Activated CD8-positive, alpha-beta memory T cell treated with anti-CD3 and anti-CD28 coated beads for 4 hours (primary cell): ENCODE measurements at places on chromosomes 3 and 15.

DNA sequence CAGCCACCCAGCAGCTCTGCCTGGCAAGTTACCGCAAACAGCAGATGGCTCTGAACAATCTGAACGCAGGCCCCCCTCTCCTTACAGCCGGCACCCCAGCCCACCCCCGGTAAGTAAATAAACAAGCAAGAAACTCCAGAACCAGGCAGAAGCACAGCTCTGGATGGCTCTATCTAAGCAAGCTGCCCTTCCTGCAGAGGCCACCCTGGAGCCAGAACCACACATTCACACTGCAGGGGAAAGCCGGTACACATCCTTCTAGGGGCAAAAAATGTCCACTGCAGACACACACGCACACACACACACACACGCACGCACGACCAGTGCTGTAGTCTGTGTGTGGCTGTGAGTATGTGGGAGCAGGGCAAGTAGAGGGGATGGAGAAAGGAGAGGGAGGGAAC lies 63.9 kb downstream of the ADCY5 start:
- no peak for DNase-seq

GRCh38 chr15:40871749-40872617 lies 2.1 kb downstream of the RHOV start:
- DNase-seq = no peak

DNA sequence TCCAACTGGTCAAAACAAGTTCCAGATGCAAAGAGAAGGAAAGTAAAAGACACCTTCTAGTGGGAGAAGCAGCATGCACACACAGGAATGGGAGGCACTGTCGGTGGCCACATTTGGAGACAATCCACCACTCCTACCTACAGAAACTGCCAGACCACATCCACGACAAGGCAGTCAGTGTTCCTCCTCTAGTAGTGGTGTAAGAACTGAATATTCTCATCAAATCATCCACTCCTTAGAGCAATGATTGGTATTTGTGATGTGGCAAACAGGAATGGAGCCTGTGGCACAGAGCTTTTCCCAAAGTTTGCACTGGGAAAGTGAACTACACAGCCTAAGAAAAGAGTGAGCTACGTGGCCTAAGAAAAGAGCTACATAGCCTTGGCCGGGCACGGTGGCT lies 5.1 kb upstream of the SPINT1 start:
- DNase-seq = no peak

DNA sequence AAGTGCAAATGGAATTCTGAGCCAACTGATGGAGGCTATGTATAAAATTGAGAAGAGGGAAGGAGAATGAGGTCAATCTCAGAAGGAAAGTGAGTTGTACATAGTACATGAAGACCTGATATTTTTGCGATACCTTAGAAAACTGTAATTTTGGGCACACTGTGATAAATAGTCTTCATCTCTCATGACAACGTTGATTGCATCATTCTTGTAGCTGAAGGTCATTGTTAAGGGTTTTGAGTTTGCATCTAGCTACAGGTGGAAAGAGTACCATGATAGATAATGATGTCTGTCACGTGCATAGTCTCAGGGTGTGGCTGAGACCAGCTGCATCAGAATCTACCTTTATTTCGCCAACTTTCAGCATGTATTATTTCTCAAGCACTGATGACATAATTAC lies 435.4 kb upstream of the MDFIC2 start:
- DNase-seq = no peak

DNA sequence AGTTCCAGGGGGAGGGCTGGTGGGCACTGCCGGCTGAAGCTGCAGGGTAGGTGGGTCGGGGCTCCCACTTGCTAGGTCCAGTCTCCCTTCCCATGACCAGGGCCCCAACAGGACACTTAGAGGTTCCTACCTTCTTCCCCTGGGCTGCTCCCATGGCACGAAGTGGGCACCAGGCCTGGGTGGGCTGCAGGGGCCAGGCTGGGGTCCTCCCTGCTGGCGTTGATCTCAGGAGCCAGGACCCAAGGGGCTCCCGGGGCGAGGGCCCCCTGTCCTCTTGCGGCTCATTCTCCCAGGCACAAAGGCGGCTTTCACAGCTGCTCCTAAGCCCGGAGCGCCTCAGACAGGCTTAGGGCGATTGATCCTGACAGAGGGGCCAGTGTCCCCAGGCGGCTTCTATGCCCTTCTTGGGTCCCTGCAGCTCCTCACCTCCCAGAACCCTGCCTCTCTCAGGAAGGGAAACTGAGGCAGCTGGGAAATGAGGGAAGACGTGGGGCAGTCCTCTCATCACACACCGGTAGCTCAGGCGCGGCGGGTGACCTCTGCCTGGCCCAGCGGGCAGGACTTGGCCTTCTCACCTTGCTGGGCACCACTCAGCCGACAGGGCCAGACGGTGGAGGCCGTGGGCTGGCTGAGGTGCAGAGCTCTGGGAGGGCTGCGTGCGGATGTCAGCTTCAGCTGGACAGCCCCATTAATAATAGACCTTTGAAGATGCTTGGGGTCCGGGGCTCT lies 39.6 kb downstream of the FAM3D start:
- DNase-seq = no peak

GRCh38 chr15:82750831-82751180 lies 41.1 kb upstream of the AP3B2 start:
- no peak for DNase-seq

GRCh38 chr15:70128414-70129140 lies 30.9 kb upstream of the TLE3 start:
- no peak for DNase-seq

DNA sequence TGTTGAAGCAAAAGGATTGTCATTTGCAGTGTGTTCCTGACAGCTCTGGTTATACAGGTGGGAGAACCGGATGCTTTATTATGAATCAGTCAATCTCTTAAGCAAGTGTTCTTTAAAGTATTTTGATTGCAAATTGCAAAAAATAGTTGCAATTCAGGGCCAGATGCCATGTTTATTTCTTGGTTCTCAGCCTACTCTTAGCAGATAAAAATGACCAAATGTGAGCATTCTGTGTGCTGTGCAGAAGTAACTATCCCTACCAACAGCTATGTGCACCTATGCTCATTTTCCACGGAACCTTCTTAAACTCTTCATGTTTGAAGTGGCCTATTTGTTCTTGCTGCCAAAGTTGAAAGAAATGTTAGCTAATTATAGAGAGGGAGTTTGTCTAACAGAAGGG lies 262.3 kb upstream of the RASGRP1 start:
- DNase-seq = no peak

- DNase-seq = no peak
Observed at GRCh38 chr3:13513913-13514517, 33.9 kb downstream of the HDAC11 start.

GRCh38 chr15:80527961-80528360 lies 123.8 kb downstream of the ARNT2 start:
- DNase-seq = no peak

DNA sequence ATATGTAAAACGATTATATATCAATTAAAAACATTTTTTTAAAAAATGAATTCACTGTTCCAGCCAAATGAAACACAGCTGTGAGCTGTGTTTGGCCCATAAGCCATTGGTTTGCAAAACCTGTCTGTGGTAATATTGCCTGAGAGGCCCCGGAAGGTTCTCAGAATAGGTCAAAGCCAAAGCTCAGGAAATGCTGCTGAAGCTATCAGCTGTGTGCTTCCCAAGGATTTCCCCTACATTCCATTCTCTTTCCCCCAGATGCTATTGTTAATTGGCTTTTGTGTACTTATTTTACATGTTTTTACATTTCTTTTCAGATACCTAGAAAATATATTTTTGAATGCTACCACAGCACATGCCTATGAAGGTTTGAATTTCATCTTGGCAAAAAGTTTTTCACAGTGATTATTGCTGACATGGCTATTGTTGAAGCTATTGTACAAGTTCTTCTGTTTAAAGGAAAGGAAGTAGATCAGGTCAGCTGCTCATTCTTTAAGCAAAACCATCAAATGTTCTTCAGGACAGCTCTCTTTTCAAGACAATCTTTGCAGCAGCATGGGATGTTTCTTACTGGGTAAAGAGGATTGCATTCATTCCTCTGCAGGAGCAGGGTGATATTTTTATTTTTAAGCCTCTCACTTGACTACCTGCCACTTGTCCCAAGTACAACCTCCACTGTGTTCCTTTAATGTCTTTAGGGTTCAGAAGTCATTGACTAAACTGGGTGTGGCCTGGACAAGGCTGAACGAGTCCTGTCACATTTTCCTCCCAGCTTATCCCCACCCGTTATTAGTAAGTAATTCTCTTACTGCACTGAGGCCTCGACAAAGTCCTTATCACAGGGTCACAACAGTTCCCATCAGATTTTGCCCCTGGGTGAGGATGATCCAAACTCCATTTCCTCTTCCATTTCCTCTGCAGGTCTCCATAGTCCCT lies 26.3 kb upstream of the BNC1 start:
- DNase-seq = no peak

DNA sequence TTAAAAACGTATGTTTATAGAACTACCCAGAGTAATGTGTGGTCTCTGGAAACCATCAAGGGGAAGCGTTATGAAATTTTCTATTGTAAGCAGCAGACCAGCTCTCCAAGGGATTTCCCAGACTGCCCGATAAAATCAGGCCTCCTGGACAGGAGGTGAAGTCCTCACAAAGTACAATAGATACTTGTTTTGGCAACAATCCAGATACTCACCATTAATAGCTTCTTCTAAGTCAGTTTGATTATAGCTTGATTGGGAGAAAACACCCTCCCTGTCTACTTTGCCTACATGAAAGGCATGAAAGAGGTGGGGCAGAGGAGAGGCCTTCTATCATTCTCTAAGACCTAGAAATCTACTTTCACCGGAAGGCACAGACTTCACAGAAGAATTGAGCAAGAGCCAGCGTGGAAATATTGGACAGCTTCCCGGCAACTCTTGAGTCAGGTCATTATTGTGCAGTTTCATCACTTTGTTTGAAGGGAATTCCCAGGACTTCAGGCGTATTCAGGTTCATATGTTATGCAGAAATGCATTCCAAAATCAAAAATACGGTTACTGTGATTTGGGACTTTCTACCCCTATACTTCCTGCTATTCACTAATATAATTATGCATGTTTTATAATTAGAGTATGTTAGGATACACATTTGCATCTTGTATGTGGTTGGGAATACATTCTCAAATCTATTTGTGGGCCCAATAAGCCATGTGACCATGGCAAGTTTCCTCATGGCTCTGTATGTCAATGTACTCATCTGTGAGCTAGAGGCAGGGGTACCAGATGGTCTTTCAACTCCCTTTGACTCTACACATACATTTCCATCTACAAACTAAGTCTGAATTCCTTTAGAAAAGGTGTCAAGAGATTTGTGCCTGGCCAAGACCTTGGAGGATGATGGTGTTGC lies 103.5 kb downstream of the CD47 start:
- DNase-seq = no peak

DNA sequence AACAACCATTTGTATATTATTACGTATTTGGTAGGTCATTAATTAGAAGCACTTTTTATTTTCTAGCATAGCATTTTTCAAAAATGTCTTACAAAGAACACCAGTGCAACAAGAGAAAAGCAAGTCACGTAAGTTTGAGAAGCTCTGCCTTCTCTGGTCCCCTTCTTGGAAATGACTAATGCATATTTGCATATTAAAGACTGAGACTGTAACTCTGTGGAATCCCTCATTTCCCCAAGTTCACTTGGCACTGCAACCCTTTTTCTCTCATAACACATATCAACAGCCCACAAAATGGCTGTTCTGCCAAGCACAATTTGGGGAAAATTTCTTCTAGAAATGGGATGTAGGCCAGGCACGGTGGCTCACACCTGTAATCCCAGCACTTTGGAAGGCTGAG lies 176.3 kb downstream of the ERC2 start:
- no peak for DNase-seq

GRCh38 chr15:78438619-78439285 lies 736 bp downstream of the IREB2 start:
- DNase-seq = no peak

DNA sequence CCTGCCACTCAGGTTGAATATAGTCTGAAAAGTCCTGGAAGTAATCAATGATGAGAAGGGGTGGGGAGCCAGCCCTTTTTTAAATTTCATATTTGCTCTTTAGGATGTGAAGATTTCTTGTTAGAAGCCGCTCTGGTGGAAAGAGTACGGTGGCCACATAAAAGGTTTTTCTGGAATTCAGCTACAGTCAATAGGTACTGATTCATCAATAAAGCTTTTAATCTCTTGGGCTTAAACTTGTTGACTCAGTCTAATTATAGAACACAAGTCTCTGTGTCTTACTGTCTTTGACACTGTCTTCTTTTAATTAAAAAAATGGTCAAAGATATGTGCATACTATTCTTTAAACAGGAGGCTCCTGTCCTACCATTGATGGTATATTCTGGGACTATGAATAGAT lies 99.9 kb upstream of the TP63 start:
- DNase-seq = no peak

DNA sequence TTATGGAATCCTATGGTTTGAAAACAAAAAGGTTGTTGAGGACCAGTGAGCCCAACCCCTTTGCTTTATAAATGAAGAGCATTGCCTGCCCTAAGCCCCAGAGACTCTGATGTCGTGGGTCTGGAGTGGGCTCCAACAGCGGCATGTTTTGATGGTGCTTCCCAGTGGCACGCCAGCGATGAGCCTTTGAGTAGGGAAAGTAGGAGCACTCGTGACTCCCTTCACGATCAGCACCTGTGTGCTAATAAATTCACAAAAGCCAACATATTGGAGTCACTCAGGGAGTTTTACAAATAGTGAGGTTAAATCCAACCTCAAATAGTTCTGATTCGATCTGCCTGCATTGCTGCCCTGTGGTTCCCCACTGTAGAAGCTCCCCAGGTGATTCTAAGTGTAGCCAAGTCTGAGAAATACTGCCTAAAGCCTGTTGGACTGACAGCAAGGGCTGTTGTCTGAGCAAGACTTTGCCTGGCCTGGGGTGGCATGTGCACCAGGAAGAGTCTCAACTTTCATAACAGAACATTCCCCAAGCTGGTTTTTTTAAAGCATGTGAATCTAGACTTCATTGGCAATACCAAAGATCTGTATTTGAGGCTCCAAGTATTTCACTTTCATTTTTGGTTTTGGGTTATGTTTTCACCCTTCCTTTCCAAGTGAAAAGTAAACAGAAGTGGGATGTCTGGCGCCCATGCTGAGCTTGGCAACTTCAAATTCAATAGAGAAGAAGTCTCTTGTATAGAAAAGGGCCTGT lies 9.9 kb downstream of the CCR5 start:
- no peak for DNase-seq

- no peak for DNase-seq
Observed at GRCh38 chr3:5036858-5037257, 57.6 kb downstream of the BHLHE40 start.

DNA sequence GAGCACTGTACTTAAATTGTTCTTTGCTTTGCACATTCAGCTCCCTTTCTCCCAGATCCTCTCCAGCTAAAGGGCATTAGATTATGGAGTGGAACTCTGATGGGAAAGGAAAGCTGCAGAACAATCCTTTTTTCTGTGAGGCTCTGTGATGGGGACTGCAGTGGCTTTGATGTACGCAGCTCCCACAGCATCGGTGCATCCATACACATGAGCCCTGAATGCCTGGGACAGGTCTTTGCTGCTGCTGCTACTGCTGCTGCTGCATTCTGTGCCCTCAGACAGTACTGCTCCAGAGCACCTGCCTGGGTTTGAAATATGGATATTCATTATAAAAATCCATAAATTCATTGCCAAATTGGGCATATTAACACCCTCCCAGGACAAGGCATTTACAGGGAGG lies 164.4 kb downstream of the WDR76 start:
- DNase-seq = no peak

GRCh38 chr3:187181454-187182170 lies 15.7 kb upstream of the RTP1 start:
- no peak for DNase-seq

GRCh38 chr3:143207338-143207961 lies 87.9 kb downstream of the CHST2 start:
- no peak for DNase-seq

- no peak for DNase-seq
Observed at GRCh38 chr3:72398781-72399180, 449.5 kb downstream of the SHQ1 start.
